Upper lobe of right lung (tissue), 1 donor: ENCODE measurements at places on chromosomes 3 and 15. TPM values are rescaled to one million over a fixed set of nuclear protein-coding genes. Genes with fewer than 3 reads are reported as not detected.

- DNase-seq = peak; percentile 84
These were observed 897 bp upstream of the TLE3 start for GRCh38 chr15:70098461-70099166.

DNA sequence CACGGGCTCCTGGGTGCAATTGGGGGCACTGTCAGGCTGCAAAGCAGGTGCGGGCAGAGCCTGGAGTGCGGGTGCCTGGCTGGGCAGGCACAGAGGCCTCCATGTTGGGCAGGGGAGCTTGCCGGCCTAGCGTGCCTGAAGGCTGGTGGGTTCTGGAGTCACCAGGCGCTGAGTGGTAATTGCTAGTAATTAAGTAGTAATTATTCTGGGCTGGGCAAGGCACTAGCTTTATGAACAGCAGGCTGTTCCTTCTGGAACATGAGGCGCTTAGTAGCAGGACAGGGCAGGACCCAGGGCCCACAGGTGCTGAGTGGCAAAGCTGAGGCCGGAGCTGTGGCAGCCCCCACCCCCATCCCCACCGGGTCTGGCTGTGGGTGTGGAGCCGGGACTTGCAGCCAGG, 25.3 kb downstream of the PLXNA1 start:
- DNase-seq = no peak

- no peak for DNase-seq
These were observed 549.4 kb downstream of the OCA2 start for GRCh38 chr15:27549746-27550145.

- DNase-seq = no peak
These were observed 55.5 kb upstream of the HES1 start for GRCh38 chr3:194080436-194080835.

- no peak for DNase-seq
These were observed 109.8 kb upstream of the TSPAN3 start for GRCh38 chr15:77180757-77181156.

Gene MESD
- 26.7 TPM for total RNA-seq

- no peak for DNase-seq
These were observed 111.0 kb downstream of the RFTN1 start for GRCh38 chr3:16402451-16402850.

DNA sequence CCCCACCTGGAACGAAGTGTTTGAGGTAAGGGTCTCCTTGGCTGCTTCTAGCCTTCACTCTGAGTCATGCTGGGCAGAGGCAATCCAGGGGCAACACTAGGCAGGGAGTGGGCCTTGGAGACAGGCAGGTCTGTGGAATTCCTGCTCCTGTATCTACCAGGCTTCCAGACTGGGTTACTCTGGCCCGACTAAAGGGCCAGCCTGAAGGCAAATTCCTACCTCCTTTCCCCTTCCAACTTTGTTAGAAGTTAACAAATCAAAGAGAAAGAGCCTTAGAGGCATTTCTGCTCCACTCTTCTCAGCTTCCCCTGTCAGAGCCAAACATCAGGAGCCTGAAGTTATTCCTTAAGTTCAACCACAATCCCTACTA, 30.1 kb downstream of the ESYT3 start:
- no peak for DNase-seq
